ENCODE measurements at places on chromosomes 6 and 20.

DNA sequence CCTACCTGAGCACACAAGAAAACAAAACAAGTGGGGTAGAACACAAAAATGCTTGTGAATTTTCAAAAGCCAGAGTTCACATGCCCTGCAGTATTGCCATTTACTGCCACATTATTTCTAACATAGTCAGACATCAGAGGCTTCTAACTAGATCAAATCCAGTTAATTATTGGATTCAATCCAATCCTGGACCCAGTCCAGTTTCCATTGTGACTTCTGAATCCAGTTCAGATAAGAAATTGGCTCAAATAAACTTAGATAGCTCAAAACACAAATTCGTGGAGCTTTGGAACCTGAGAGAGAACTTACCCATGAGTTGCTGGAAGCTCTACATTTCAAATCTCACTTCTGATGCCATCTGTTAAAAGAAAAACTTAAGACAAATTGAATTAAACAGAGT lies 85.2 kb upstream of the ANKEF1 start:
- DNase-seq: no peak

DNA sequence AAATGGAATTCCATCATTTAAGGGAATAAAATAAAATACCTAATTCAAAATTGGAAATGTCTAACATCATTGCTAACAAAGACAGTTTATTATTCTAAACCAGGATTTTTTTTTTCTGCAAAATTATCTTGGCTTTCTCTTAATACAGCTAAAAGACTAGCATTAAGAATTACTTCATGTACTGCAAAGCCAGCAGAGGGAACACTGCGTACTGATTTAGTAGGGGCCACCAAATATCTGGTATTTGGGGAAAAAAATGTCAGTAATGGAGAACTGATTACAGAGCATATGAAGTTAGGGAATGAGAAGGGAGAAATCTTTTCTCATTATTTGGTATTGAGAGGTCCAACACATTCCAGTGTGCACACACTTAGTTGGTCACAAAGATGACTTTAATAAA lies 3.2 kb upstream of the SOX4 start:
- DNase-seq: no peak

- no peak for DNase-seq
Measured at GRCh38 chr6:79570129-79571029, 33.1 kb upstream of the LCA5 start.

- DNase-seq: no peak
Measured at GRCh38 chr20:14434384-14435136, 97.1 kb upstream of the FLRT3 start.

- no peak for DNase-seq
Measured at GRCh38 chr6:90154755-90155470, 141.7 kb downstream of the BACH2 start.

- DNase-seq: no peak
Measured at GRCh38 chr20:33459599-33459998, 16.0 kb upstream of the SNTA1 start.

DNA sequence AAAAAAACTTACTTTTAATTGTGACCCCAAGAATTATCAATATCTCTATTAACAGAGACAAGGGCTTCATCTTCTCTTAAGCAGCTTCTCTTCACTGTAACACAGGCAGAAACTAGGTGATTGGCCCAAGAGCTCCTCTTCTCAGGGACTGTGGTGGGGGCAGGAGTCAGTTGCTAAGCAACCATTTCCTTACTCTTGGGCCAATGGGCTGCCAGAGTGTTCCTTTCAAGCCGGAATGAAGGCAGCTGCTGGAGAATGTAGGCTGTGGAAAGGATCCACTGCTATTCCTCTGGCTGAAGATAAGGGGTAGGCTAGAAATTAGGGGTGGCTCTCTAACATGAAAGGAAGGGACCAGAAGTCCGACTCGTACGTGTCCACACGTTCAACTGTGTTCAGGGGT lies at the start of gene SEL1L2:
Gene SEL1L2, minus strand, starts transcription at position 150 of the 400 bp plus-strand sequence. Its CDS starts 80 bp downstream, at position 70.
- DNase-seq: no peak

DNA sequence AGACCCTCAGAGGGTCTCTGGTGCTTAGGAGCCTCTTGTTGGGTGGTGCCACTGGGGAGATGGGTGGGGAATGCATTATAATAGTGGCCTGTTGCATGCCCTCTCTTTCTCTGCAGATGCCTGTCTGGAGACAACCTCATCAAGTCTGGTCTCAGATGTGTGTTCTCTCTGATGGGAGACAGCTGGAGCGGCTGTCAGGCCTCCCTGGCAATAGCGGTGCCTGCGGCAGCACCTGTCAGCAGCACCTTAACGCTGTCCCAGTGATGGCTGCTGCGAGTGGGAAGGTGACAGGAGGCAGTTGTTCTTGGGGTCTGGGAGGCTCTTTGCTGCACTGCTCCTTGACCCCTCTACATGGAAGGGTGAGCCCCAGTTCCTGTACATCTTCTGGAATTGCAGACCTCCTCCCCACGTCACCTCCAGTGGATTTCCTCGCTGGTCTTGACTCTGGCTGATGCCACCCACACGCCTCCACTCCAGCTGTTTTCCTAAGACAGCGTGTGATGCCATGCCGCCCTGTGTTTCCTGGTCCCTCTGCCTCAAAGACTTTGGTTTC lies 63.3 kb upstream of the BLCAP start:
- no peak for DNase-seq

- DNase-seq: no peak
Measured at GRCh38 chr6:149468179-149468578, 16.6 kb downstream of the ZC3H12D start.

GRCh38 chr20:51457533-51457932 lies 85.0 kb downstream of the NFATC2 start:
- DNase-seq: no peak

GRCh38 chr6:154285826-154286225 lies 70.8 kb downstream of the IPCEF1 start:
- no peak for DNase-seq

DNA sequence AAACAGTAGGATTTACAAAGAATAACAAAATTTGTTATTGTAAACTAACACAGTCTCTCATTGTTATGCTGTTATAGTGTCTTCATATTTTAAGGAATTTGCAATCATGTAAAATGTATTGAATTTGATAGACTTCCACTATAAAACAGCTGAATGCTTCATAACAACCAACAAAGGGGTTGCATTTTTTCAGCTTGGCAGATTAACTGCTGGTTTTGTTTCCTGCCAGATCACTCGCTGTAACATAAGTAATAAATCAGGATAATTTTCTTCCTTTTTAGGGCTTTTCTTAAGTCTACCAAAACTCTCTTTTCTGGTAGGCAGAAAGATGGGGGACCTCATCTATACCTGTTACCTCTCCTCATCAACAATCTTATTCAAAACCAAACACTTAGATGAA lies 169.8 kb downstream of the SAMD5 start:
- DNase-seq: no peak

DNA sequence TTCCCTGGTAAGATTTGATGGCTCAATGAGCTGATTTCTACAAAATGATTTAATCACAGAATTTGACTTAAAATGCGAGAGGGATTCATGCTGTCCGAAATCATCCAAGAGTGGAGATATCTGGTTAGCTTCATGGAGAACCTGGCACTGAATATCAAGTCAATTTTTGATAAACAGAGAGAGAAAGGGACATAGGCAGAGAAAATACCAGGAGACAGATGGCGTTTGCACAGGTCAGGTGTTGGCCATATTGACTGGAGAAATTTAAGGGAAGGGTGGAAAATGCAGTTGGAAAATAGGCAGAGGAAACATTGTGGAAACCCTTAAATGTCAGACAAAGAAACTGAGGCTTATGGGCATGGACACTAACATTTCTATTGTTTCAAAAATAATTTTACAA lies 47.0 kb downstream of the BCAS1 start:
- DNase-seq: no peak

DNA sequence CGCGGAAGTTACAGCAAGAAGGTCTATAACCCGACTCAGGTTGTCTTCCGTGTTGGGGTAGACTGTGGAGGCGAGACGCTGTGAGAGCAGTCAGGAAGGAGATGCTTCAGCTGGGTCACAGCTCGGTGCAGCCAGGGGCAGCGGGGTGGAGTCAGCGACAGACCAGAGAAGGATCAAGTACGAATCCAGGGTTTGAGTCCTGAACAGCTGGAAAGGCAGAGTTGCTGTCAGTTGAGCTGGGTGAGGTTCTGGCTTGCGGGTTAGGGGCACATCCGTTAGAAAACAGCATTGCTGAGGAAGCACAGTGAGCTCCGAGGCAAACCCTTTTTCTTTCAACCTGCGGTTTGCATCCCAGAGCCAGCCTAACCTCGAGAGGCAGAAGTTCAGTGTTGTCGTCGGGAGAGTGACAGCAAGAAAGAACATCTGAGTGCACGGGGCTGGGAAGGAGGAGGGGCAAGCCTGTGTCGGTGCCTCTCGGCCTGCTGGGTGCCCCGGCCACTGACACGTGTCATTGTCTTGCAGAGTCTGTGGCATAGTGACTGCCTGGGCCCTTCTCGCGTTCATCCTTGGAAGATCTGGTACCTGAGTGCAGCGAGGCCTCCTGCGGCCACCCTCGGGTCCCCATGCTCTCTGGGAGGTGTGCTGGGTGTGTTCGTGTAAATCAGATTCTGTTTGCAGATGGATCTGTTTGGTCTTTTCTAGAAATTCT lies 20.0 kb downstream of the PNLDC1 start:
- no peak for DNase-seq

- DNase-seq: no peak
Measured at GRCh38 chr6:169034516-169035167, 219.0 kb downstream of the THBS2 start.

DNA sequence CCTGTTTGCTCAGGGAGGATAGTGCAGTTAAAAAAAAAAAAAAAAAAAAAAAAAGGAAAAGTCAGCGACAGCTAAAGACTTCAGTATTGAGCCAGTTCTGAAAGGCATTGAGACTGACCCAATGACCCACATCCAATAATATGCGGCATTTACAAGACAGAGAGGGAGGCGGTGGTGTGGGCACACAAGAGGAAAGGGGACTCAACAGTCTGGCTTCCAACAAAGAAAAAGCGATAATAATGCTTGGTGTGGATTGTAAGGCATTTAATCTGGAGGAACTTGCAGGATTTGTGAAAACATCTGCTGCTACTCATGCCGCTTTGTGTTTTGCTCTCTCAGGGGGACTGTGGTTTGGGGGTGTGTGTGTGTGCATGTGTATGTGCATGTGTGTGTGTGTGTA lies 784.3 kb upstream of the CHD6 start:
- no peak for DNase-seq

DNA sequence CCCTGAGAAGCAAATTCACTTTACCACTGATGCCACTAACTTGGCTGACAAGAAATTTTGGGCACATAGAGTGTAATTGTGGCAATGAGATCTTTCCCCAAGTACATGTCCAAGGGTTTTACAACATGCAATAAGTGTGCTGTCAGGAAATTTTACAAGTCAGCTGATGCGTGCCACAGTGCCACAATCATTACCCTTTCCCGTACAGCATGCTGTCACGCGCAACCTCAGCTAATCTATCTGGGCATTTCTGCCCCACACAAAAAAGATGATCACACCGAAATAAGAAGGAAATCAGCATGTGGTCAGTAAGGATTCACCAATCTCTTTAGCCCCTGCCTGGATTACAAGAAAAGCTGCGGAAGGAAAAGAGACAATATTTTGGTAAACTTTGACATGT lies 163.6 kb upstream of the PREP start:
- DNase-seq: no peak

GRCh38 chr6:155259897-155260296 lies 3.9 kb upstream of the CLDN20 start:
- no peak for DNase-seq

DNA sequence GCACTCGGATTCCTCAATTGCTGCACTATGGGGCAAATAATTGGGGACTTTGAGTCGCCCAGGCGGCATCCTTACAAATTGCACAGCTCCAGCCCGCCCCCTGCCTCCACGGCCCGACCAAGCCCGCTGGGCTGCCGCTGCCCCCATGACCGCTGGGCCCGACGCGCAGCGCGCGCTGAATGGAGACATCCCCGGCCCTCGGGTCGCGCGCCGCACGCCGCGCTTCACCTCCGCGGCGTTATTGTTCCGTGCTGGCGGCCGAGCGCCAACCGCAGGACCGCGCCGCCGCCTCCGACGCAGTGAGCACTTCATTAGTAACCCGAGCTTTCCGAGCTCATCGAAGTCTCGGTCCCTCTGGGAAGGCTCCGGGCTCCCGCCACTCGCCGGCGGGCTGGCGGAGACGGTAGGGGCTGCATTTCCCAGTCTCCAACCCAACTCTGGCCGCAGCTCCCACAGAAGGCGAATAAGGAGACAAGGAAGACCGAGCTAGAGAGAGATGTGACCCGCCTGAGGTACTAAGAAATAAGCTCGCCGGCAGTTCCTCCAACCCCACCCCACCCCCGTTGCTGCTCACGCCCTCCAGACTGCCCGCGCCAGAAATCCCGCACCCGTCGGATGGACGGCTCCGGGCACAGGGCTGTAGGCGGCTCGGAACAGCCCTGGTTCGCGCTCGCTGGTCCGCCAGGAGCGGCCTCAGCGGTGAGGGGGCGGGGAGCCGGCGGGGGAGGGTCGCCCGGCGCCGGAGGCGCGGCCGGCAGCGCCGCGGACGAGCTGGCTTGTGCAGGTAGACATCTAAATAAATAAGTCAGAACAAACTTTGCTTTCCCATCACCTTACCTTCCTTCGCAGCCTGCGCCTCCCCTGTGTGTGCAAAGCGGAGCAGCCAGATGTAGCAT lies 703 bp downstream of the EPHA7 start:
- DNase-seq: no peak

GRCh38 chr6:84362193-84362821 lies 134.9 kb upstream of the CEP162 start:
- no peak for DNase-seq

- DNase-seq: no peak
Measured at GRCh38 chr20:34506480-34506879, 9.7 kb upstream of the DYNLRB1 start.

DNA sequence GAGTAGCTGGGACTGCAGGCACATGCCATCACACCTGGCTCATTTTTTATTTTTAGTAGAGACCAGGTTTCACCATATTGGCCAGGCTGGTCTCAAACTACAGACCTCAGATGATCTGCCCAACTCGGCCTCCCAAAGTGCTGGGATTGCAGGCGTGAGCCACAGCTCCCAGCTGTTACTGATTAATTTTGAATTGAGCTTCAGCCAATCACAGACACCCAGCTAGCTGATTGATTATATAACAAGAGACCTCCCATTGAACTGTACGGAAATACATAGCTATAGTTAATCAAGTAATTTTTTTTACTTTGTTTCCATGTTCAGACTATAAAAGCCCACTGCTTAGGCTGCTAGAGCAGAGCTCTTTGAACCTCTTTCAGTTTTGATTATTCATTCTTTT lies 31.6 kb downstream of the PKIB start:
- DNase-seq: no peak

All from activated CD4-positive, CD25-positive, alpha-beta regulatory T cell treated with anti-CD3 and anti-CD28 coated beads, Interleukin-2, amount 50 U/mL, for 72 hours (primary cell).